ENCODE measurements at places on chromosomes 4 and X.

GRCh38 chr4:25123236-25123635 lies 37.0 kb downstream of the SEPSECS start:
- DNase-seq = no peak

DNA sequence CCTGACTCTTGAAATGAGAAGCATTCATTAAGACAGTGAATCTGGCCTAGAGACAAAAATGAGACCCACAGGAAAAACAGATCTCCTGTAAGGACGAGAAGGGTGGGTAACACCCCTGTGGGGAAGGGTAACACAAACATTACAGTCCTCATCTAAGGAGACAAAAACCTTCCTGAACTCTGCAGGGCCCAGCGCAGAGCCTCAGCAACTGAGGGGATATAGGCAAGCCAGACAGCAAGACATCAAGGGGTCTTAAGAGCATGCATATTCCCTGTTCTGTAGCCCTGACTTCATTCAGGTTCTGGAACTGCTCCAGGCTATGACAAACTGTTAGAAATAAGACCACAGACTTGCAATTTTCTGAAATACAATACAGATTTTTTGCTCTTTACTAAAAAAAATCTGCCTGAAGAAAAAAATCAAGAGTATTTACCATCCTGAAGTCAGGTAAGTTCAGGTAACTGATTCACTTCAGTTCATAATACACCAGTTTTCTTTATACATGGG lies 15.5 kb downstream of the COX18 start:
- no peak for DNase-seq

DNA sequence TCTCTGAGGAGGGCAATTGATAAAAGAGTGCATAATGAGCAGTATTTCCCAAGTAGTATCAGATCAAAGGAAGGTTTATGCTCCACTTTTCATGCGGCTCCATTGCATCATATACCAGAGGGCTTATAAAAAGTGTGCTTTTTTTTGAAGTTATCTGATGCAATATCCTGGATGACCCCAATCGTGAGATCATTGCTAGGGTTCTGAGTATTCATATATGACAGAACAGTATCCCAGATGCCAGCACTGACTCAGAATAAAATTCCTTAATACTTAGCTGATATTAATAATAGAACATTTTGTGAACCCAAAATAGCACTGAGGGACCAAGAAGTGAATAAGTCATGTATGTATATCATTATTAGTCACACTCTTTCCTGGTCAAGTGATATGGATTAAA lies 945.5 kb upstream of the AGA start:
- no peak for DNase-seq

DNA sequence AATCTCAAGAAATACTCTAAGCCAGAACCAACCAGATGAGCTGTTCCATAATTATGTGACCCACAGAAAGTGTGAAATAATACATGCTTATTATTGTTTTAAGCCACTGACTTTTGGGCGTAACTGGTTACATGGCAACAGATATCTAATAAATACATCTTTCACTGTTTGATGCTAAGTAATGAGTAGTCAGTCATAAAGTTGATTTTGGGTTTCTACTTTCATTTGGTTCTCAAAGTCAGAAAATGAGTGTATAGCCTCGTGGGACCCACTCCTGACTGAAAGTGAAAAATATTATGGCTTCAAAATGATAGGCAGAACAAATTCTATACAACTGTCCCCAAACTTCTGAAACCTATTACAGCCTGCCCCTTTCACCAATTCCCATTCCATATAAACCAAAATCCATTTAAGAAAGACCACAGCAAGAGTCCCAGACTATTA lies 88.0 kb upstream of the CBR4 start:
- DNase-seq = no peak

DNA sequence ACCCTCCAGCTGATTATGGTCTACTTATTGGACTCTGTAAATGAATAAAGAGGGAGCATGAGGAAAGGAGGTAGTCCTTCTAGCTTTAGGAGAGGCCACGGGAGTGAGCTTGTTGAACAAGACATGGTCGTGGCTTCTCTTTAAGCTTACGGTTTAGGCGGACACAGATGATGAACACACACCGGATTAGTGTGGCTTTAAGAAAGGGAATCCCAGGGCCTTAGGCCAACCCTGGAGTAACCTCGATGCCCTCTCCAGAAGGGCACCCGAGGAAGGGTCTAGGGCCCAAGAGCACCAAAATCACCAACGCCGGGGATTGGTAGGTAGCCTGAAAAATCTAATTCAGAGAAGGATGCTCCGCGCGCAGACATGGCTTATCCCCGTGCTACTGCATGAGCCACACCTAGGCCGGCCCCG lies 39.4 kb downstream of the ERVMER34-1 start:
- no peak for DNase-seq

- DNase-seq = peak; percentile 74
These were observed 131.3 kb upstream of the AGA start for GRCh38 chr4:177573507-177573906.

- no peak for DNase-seq
These were observed 11.4 kb downstream of the FAM120C start for GRCh38 chrX:54171527-54172250.

DNA sequence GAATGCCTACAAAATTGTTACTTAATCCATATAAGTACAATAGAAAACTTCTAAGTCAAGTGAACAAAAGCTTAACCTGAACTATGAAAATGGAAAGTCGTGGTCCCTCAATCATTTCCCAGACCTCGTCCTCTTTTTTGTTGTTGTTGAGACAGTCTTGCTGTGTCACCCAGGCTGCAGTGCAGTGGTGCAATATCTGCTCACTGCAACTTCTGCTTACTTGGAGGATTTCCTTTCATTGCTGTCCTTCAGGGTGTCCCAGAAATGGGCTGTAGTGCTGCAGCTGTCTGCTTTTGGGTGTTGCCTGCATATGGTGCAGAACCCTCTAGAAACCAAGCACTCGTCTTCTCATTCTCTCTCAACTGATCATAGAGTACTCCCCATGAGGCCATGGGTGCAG lies 75.0 kb upstream of the IL2 start:
- no peak for DNase-seq

- DNase-seq = no peak
These were observed 137.7 kb downstream of the CRLF2 start for GRCh38 chrX:1074755-1075154.

- peak; percentile 39 for DNase-seq
These were observed 125.8 kb downstream of the IRF2 start for GRCh38 chr4:184348311-184349233.

DNA sequence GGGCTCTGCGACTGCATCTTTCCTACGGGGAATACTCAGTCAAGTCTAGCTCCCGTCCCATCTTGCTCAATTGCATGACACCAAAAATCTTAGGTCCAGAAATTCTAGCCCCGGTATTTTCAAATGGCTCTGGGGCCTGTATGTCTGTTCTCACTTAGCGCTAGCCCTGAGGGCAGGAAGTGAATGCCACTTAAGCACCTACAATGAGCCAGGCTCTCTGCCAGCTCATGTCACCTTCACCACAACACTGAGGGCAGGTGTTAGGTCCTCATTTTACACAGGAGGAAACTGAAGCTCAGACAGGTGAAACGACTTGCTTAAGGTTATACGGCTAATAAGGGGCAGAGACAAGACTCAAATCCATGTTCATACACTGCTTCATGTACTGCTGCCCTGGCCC lies 282.8 kb downstream of the PPP1R2C start:
- no peak for DNase-seq
